NCI-H1417 treated with DMSO at 0.1 percent for 48 hours (cell line): ENCODE measurements at places on chromosomes 3 and 15.

DNA sequence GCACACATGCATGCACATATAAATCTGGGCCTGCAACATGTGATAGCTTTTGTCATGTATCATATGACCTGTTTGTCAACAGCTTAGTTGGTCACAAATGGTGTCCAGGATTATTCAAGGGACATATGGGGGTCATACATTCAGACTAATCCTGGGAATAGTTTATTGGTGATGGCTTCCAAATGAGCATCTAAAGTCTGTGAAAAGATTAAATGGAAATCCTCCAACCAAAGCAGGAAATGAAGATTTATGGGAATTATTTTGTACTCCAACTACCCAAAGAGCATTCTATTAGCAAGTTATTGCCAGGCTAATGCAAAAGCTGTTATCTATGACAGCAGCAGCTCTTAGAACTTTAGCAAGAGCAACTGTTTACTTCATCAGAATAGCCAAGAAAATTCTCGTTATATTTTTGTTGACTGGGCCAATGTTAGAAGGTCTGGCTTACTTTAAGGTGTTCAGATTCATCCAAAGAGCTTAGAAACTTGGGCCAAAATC, 7.1 kb downstream of the FSTL1 start:
- no peak for DNase-seq

- DNase-seq: no peak
These were observed 76.0 kb downstream of the PTPRG start for GRCh38 chr3:61637088-61638051.

DNA sequence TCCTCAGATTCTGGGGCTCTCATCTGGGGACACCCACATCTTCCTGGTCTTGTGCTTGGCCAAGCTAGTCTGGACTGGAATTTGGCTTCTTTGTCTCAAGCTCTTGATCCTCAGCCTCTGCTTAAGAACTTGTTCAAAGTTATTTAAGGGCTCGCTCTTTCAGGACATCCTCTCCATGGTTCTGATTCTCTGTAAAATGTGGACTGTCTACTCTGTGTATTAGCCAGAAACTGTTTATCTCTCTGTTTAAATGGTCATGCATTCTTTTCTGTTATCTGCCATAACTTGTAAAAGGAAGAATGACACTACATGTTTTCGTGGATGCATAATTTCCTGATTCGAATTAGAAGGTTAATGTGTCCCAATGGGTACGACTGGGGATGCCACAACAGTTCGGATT, 79.4 kb downstream of the COL6A5 start:
- no peak for DNase-seq

GRCh38 chr3:33023176-33024136, 72.0 kb downstream of the CCR4 start:
- DNase-seq: no peak

- DNase-seq: no peak
These were observed 413.3 kb downstream of the NAALADL2 start for GRCh38 chr3:175272392-175272791.

- DNase-seq: no peak
These were observed 8.6 kb upstream of the RPL29 start for GRCh38 chr3:52004163-52004787.

GRCh38 chr15:73962433-73962832, 29.7 kb downstream of the STOML1 start:
- no peak for DNase-seq

DNA sequence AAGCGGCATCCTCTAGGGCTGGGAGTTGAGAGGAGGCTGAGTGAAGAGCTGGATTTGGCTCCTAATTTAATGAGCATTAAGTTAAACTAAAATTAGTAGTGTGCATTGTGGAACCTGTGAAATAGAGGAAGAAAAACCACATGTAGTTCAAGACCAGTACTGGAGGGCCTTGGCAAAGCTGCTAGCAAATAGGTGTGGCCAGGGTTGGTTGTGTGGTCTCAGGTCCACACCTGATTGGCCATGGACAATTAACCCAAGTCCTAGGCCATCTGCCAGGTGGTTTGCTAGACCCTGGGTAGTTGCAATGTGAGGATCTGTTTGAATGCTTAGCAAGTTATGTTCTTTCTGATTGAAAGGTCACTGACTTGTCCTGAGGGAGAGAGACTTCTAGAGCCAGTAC, 275.5 kb downstream of the PDCD6IP start:
- no peak for DNase-seq
